ENCODE measurements at places on chromosomes 16 and 17.

DNA sequence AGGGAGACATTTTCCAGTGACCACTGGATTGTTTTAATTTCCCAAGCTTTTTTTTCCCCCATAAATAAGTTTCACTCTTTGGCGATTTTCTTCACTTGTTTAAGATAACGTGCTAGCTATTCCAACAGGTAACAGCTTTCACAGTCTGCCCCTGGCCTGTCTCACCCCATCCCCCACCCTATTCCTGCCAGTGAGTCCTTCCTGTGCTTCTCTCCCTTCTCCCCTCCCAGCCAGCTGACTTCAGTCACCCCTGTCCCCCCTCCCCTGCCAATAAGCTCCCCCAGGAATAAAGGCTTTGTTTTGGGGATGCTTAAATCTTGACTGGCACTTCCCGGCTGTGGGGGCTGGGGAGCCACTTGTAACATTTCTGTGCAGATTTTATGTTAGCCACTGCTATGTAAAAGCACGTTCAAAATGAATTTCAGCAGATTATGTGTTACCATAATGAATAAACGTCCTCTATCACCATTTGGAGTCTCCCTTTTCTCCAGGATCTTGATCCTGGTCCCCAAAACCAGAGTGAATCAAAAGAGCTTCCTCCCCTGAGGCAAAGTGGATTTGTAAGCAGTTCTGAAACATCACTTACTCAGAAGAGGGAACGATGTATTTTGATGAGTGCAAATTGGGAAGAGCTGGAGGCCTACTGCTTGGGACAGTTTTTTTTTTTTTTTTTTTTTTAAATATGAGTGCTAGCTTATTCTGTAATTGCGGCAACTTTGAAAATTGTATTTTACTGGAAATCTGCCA, 58.2 kb downstream of the IGF2BP1 start:
- no peak overlapping the region for H3K4me3 ChIP-seq
- H3K27ac ChIP-seq = no peak overlapping the region
- no peaks in the 10 kb centered on the region for H3K36me3 ChIP-seq
- H3K4me1 ChIP-seq = peaks cover 9% of the 10 kb centered on the region
- no peak for DNase-seq

DNA sequence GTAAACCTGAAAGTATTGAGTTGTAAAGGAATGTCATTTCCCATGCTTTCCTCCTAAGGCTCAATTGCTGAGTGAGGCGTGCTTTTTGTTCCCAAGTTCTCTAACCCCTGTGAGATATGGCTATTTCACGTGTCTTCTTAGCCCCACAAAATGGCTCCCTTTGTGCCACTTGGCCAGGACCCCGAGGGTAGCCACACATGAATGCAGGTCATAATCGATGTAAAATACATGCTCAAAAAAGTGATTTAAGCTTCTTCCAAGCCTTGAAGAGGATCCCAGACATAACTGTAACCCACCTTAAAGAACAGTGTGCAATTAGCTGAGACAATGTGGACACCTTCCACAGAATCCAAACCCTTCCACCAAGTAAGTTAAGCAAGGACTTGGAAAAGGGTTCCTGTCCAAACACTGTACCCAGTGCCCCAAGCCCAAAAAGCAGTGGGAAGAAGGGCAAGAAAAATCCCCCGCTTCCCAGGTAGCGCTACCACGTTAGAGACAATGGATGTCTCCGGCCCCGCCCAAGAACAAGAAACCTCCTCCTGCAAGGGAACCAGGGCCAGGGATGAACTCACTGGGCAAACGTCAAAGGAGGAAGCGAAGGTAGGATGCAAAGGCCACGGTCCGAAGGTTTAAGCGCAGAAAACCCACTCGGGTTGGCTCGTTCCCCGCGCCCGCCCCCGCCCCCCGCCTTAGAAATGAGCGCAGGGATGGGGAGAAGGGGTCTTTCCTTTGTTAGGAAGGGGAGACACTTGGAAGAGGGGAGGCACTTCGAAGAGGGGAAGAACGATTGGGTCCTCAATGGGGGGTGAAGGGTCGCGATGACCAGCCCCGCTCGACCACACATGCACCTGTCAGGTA, 1.2 kb downstream of the JPT1 start:
- DNase-seq = peak; percentile 46
- peak overlapping the region; percentile 89 for H3K27ac ChIP-seq
- H3K4me3 ChIP-seq = peak overlapping the region; percentile 95
- no peaks in the 10 kb centered on the region for H3K27me3 ChIP-seq

GRCh38 chr17:11739848-11740247, 141.6 kb downstream of the DNAH9 start:
- H3K4me1 ChIP-seq = no peaks in the 10 kb centered on the region
- H3K27ac ChIP-seq = no peak overlapping the region
- no peak overlapping the region for H3K4me3 ChIP-seq
- DNase-seq = no peak
- no peaks in the 10 kb centered on the region for H3K27me3 ChIP-seq

- H3K27ac ChIP-seq = no peak overlapping the region
- H3K4me1 ChIP-seq = no peaks in the 10 kb centered on the region
- H3K4me3 ChIP-seq = no peak overlapping the region
Measured at GRCh38 chr17:73956595-73957465, 246.6 kb upstream of the RPL38 start.

- H3K4me1 ChIP-seq = no peaks in the 10 kb centered on the region
- no peak overlapping the region for H3K4me3 ChIP-seq
- no peak overlapping the region for H3K27ac ChIP-seq
- H3K27me3 ChIP-seq = no peaks in the 10 kb centered on the region
- no peaks in the 10 kb centered on the region for H3K36me3 ChIP-seq
- no peak for DNase-seq
Measured at GRCh38 chr16:78390508-78391324, 291.3 kb downstream of the WWOX start.

DNA sequence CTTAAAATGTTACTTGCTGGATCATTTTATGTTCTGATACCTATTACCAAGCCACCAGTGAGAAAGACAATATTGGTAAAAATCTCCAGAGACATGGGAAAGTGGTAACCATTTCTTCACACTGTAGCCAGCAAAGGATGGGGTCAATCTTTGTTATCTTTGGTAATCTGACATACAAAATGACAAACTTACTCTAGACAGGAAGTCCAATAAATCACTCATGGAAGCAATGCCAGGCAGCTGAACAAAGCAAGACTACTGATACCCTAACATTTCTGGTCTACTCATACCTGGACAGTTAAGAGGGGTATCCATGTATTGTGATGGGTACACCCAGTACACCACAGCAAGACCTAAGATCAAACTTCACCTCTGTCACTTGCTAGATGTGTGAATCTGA, 19.0 kb downstream of the GRB2 start:
- H3K27ac ChIP-seq = peak overlapping the region; percentile 67
- no peaks in the 10 kb centered on the region for H3K27me3 ChIP-seq
- no peak for DNase-seq
- H3K36me3 ChIP-seq = peaks cover 23% of the 10 kb centered on the region

GRCh38 chr17:40524243-40524965, 23.0 kb upstream of the TNS4 start:
- no peak overlapping the region for H3K4me3 ChIP-seq
- no peaks in the 10 kb centered on the region for H3K27me3 ChIP-seq
- H3K36me3 ChIP-seq = peaks cover 20% of the 10 kb centered on the region
- H3K4me1 ChIP-seq = peaks cover 27% of the 10 kb centered on the region
- H3K27ac ChIP-seq = no peak overlapping the region

GRCh38 chr16:27460213-27460612, 58.2 kb downstream of the IL21R start:
- no peak for DNase-seq
- peaks cover 44% of the 10 kb centered on the region for H3K4me1 ChIP-seq
- H3K4me3 ChIP-seq = no peak overlapping the region
- H3K27ac ChIP-seq = peak overlapping the region; percentile 75

- H3K27ac ChIP-seq = no peak overlapping the region
- no peak for DNase-seq
- H3K27me3 ChIP-seq = no peaks in the 10 kb centered on the region
- no peaks in the 10 kb centered on the region for H3K36me3 ChIP-seq
- H3K4me1 ChIP-seq = peaks cover 22% of the 10 kb centered on the region
- H3K4me3 ChIP-seq = peak overlapping the region; percentile 76
Measured at GRCh38 chr17:43662413-43663141, 855 bp upstream of the MEOX1 start.

DNA sequence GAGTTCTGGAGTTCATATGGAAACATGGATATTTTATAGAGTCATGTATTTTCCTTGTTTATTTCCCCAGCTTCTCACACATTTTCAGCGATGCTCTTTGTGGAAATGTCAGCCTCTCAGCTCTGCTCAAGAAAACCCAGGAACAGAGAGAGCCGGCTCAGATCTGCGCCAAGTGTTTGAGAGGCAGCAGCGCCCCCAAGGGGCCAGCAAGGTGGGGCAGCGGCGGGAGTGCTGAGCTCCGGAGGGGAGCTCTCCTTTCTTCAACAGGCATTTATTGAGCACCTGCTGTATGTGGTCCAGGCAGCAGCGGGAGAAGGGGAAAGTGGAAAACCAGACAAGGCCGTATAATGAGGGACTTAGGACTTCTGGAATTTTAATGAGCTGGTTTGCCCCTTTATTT, 421.1 kb upstream of the C16orf82 start:
- H3K4me3 ChIP-seq = peak overlapping the region; percentile 12
- H3K27me3 ChIP-seq = peaks cover 18% of the 10 kb centered on the region
- DNase-seq = peak; percentile 76
- peaks cover 29% of the 10 kb centered on the region for H3K4me1 ChIP-seq

DNA sequence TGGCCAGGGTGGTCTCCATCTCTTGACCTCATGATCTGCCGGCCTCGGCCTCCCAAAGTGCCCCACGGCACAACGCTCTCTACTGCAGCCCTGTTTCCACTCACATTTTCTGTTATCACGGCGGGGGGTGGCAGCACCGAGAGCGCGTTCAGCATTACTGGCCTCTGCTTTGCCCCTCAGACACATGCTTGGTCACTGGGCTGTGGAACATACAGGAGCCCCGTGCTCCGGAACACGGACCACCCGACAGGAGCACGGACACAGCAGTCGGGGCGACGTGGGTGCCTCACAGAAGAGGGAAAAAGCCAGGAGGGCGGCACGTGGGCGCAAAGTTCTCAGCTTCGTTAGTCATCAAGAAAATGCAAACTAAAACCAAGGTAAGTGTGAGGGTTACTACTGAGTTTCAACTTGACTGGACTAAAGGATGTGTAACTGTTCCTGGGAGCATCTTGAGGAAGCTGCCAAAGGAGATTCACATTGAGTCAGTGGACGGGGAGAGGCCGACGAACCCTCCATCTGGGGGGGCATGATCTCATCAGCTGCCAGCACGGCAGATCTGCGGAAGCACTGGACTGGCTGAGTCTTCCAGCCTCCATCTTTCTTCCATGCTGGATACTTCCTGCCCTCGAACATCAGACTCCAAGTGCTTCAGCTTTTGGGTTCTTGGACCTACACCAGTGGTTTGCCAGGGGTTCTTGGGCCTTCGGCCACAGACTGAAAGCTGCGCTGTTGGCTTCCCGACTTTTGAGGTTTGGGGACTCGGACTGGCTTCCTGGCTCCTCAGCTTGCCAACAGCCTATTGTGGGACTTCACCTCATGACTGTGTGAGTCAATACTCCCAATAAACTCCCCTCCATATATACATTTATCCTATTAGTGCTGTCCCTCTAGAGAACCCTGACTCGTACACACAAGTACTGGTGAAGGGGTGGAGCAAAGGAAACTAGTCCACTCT, 106.8 kb downstream of the ZNF778 start:
- peaks cover 88% of the 10 kb centered on the region for H3K4me1 ChIP-seq
- H3K36me3 ChIP-seq = peaks cover 3% of the 10 kb centered on the region
- no peaks in the 10 kb centered on the region for H3K27me3 ChIP-seq
- peak; percentile 82 for DNase-seq

DNA sequence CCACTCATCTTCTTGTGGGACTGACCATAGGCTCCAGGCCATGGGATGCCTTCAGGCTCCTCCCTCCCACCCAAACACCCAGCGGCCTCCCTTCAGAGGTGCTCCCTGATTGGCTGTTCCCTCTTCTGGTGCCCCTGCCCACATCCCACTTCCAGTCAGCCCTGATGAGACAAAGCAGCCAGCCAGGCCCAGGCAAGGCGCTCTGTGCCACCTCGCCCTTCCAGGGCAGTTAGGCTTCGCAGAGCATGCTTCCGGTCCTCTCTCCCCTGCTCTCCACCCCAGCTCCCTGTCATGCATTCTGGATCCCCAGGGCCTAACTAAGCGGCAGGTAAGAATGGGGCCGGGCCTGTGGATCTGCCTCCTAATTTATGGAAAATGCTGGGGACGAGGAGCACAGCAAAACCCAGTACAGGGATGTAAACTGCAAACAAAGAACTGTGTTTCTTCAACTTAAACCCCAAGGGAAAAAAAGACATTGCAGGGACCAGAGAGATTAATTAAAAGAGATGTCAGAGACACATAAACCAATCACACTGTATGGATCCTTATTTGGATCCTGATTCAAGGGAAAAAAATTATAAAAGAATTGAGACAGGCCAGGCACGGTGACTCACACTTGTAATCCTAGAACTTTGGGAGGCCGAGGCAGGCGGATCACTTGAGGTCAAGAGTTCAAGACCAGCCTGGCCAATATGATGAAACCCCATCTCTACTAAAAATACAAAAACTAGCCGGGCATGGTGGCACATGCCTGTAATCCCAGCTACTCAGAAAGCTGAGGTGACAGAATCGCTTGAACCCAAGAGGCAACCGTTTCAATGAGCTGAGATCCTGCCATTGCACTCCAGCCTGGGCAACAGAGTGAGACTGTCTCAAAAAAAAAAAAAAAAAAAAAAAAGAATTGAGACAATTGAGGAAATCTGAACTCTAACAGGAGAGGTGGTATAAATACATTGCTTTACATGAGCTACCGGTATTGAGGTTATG, 26.0 kb downstream of the ZDHHC7 start:
- H3K27ac ChIP-seq = peak overlapping the region; percentile 78
- no peak for DNase-seq
- peaks cover 4% of the 10 kb centered on the region for H3K36me3 ChIP-seq
- no peaks in the 10 kb centered on the region for H3K27me3 ChIP-seq

DNA sequence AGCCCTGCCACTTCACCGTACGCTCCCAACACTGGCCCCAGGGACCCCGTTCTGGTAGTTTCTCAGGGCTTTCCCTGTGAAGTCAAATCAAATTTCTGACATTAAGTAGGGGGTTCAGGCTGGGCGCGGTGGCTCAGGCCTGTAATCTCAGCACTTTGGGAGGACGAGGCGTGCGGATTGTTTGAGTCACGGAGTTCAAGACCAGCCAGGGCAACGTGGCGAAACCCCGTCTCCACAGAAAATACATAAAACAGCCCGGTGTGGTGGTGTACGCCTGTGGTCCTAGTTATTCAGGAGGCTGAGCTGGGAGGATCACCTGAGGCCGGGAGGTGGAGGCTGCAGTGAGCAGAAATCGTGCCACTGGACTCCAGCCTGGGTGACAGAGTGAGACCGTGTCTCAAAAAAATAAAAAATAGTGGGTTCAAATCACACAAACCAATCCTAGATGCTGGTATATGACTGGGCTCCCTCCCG, 632 bp downstream of the CYBC1 start:
- H3K36me3 ChIP-seq = peaks cover 12% of the 10 kb centered on the region
- H3K27me3 ChIP-seq = no peaks in the 10 kb centered on the region
- H3K4me1 ChIP-seq = peaks cover 43% of the 10 kb centered on the region
- DNase-seq = peak; percentile 49
- H3K4me3 ChIP-seq = peak overlapping the region; percentile 97

DNA sequence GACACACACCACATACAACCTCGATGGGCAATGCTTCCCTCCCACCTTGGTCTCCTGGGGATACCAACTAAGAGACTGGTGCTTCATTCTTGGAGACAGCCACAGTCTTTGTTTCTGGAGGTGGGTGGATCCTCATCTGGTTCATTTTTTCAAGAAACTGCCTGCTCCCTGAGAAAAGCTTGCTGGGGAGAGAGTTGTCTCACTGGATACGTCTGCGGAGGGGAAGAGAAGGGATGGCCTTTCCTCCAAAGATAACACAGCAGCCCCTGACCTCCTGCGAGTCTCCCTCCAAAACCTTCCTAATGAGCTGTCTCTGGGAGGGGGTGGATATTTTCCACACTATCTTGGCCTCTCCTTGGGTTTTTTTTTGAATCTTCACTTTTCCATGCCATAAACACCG, 221.2 kb downstream of the SOX9 start:
- peaks cover 5% of the 10 kb centered on the region for H3K27me3 ChIP-seq
- DNase-seq = no peak
- peaks cover 2% of the 10 kb centered on the region for H3K36me3 ChIP-seq
- no peak overlapping the region for H3K27ac ChIP-seq
- H3K4me3 ChIP-seq = no peak overlapping the region
